ENCODE measurements at places on chromosomes 1 and 21.

- DNase-seq: no peak
Observed at GRCh38 chr1:185804206-185804605, 70.0 kb downstream of the HMCN1 start.

GRCh38 chr1:32361674-32362473, 411 bp downstream of the FAM229A start:
- DNase-seq: peak; percentile 43

GRCh38 chr1:52567943-52568342, 15.1 kb upstream of the TUT4 start:
- no peak for DNase-seq

GRCh38 chr1:25858494-25858893, 763 bp downstream of the AUNIP start:
- no peak for DNase-seq

GRCh38 chr1:65949230-65949626, 156.5 kb downstream of the PDE4B start:
- DNase-seq: no peak

GRCh38 chr1:60342569-60342968, 269.0 kb upstream of the C1orf87 start:
- no peak for DNase-seq

GRCh38 chr1:211323156-211324063, 3.2 kb upstream of the TRAF5 start:
- peak; percentile 64 for DNase-seq

- DNase-seq: no peak
Observed at GRCh38 chr21:45355573-45355972, 49.4 kb upstream of the COL18A1 start.

- no peak for DNase-seq
Observed at GRCh38 chr1:210475806-210476205, 147.1 kb downstream of the HHAT start.

DNA sequence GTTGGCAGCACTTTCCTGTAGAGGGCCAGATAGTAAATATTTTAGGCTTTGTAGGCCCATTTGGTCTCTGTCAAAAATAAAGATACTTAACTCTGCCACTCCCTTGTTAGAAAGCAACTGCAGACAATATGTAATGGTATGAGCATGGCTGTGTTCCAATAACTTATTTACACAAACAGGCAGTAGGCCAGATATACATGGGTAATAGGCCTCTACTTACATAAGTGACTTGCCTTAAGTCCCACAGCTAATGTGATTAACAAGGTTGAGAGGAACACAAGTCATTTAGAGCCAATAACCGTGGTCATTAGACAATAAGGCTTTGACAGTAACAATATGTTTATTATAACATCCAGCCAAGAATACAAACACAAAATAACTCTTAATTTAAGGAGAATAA, 17.4 kb downstream of the CCT8 start:
- no peak for DNase-seq

GRCh38 chr1:186189156-186189555, 185.9 kb downstream of the TPR start:
- no peak for DNase-seq

DNA sequence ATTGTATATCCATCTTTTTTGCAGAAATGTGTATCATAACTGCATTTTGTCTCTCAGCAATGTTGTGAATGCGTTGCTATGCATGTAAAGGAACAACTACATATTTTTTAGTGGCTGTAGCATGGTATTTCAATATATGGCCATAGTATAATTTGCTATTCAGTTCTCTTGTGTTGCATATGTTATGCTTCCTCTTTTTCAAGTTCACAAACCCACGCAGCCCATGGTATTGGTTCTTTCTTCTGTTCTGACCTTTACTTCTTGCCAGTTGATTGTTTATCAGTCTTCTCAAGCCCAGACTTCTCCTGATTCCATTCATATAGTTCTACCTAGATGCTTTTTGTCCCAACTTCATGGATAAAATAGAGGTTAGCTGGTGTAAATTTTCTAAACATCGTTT, 6.1 kb downstream of the SLC22A15 start:
- no peak for DNase-seq

DNA sequence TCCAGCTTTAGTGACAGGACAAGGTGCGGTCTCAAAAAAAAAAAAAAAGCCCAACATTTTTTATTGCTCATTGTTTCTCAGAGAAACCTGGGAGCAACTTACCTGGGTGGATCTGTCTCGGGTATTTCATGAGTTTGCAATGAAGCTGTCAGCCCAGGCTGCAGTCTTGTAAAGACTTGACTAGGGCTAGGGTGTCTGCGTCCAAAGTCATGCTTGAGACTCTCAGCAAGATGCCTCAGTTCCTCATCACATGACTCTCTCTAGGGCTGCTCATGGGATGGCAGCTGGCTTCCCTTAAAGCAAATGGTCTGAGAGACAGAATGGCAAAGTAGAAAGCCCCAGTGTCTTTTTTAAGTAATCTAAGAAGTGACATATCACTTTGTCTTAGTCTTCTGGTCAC, 8.1 kb downstream of the GABPA start:
- no peak for DNase-seq

DNA sequence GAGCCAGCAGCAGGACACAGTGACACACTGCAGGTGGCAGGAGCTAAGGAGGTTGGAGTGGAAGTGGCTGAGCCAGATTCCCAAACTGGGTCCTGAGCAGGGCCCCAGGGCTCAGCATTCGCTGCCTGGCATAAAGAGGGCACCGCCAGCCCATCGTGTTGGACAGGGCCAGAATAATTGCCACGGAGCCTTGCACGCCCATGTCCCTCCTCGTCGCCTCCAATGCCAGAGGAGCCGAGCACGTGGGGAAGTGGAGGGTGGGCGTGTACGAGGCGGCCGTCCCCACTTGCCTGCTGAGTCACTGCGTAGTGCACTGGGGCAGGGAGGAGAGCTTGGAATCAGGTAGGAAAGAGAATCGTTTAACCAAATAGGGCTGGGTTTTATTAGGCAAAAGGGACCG, 26.1 kb upstream of the LRRC47 start:
- DNase-seq: no peak

DNA sequence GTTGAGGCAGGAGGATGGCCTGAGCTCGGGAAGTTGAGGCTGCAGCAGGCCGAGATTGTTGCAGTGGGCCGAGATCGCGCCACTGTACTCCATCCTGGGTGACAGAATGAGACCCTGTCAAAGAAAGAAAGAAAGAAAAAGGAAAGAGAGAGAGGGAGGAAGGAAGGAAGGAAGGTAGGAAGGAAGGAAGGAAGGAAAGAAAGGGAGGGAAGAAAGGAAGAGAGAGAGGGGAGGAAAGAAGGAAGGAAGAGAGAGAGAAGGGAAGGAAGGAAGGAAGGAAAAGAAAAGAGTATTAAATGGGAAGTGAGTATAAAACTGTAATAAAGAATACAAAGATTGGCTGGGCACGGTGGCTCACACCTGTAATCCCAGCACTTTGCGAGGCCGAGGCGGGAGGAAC, 18.4 kb upstream of the ABL2 start:
- DNase-seq: no peak

DNA sequence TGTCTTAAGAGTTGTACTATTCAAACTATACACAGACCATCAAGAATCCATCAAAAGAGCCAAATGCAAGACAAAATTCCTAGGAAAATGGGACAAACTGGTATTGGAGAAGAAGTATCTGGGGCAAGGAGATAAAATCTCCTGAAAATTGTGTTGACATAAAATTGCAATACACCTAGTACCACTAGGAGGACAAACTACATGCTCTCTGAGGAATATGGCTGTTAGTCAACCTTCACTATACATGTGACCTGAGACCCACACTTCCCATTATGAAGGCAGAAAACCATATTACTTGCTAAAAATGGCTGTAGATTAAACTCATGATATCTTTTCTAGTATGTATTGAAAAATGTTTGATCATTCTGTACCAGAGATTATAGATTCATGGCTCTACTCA, 30.0 kb downstream of the IRF2BP2 start:
- no peak for DNase-seq

DNA sequence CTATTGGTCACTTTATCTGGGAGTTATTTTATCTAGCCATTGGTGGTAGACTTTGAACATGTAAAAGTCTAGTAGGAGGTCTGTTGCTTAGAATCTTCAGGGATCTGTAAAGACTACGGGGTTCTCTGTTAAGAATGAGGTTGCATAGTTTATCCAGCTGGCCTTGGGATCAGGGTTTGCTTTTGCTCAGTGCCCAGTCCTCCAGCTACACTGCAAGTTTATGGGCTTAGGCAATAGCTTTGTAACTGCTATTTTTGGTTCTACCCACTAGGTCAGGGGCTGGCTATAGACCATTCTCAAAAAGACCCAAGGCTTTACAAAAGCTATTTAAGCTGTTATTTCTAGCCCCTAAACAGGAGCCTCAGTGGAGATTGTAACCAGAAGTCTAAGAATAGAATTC, 9.8 kb downstream of the SH3GLB1 start:
- no peak for DNase-seq

DNA sequence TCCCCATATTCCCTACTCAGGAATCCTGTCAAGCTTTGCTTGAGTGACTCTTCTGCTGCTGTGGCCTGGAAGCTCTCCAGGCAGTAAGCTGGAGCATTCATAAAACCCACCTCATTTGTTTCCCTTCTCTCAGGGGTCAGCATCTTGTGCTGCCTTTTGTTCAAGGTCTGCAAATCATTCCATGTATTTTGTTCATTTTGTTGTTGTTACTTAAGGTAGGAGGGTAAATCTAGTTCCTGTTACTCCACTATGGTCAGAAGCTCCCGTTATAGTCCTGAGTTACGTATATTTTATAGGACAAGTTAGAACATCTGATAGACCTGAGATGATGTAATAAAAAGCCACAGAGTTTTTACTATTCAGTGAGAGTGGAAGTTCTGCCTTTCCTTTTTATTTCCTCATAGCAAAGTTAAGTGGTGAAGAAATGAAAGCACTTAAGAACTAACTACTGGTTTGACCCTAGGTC, 9.9 kb downstream of the SYNJ1 start:
- no peak for DNase-seq

- DNase-seq: no peak
Observed at GRCh38 chr21:33067043-33067442, 2.9 kb upstream of the OLIG1 start.

- no peak for DNase-seq
Observed at GRCh38 chr1:215589650-215590435, 22.7 kb downstream of the KCTD3 start.

DNA sequence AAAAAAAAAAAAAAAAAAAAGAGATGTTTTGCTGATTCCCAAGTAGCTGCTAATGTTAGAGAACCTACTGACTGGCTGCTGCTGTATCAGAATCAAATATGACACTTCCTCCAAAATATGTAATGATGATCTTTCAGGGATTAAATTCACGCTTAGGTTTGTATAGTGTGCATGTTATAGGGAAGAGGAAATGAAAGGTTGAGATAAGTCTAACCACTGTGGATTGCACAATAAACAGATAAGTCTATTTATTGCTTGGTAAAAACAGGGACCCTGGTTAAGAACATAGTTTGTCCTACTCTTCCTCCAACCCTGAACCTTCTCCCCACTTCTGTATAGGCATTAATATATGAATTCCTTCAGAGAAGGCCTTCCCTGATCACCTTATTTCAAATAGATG, 13.2 kb downstream of the RC3H1 start:
- no peak for DNase-seq

DNA sequence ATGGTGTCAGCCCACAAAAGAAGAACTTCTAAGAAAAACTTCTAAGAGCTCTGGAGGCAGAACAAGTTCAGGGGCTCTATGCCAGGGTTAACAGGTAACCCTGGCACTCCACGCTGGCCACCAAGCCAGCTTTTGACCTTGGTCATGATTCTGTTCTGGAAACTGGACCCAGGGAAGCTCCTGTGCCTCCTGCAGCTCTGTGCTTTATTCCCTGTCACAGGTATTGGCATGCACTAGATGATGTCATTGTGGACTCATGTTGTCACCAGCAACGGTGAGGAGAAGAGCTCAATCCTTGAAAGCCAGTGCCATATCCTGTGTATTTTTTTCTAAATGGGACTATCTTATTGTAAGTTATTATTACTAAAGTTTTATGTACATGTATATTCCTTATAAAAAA, 56.7 kb upstream of the GCLM start:
- no peak for DNase-seq

- DNase-seq: no peak
Observed at GRCh38 chr1:59332983-59333382, 36.1 kb downstream of the FGGY start.

GRCh38 chr1:213176341-213176740, 125.3 kb downstream of the RPS6KC1 start:
- no peak for DNase-seq

GRCh38 chr1:239884796-239885195, 206.9 kb upstream of the FMN2 start:
- DNase-seq: no peak

- peak; percentile 64 for DNase-seq
Observed at GRCh38 chr1:65067491-65068201, 80.4 kb upstream of the AK4 start.

DNA sequence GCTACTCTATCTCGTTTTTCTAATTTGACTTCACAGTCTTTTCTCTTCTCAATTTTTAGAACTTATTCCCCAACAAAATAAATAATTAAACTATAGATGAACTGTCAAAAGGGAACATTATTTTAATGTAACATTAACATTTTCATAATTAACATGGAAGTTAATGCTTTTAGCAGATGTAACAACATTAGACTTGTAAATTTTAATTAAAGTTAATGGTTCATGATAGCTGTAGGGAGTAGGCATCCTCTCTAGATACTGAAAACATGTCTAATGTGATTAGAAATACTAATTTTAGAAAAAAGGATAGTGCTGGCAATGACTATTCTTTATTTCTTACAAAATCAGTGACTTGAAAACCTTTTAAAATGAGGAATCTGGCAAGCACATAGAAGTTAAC, 32.1 kb upstream of the NEK7 start:
- DNase-seq: no peak

DNA sequence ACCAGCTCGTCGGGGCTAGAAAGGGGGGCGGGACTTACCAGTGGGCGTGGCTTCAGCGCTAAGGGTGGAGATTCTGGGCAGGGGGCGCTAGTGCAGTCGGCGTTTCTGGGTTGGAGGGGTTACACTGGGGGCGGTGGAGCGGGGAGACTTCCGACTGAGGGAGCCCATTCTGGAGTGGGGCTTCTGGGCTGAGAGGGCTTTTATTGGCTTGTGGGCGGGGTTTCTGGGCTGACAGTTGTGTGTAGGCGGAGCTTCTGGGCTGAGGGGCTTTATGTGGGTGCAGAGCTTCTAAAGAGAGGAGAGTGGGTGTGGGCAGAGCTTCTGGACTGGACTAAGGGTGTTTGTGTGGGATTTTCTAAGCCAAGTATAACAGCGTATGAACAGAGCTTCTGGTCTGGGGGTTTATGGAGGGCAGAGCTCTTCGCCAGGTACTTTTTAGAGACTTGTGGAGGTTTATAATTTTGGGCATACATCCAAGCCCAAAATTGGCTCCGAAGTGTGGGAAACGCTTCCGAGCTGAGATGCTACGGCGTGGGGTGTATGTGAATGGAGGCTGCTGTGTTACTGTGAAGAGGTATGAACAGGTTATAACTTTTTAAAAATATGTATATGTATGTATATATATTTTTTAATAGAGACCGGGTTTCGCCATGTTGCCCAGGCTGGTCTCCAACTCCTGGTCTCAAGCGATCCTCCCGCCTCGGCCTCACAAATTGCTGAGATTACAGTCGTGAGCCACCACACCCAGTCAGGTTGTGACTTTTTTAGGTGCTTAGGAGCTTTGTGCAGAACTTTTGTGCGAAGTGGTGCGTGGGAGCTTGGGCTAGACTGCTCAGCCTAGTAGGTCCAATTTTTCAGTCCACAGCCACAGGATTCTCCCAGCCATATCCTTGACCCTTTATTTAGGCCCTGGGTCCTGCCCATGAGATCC, 825 bp downstream of the TMEM39B start:
- DNase-seq: no peak

Data from hepatic stellate cell (primary cell).